K562 (cell line): ENCODE measurements at places on chromosomes 2 and 18. TPM values are rescaled to one million over a fixed set of nuclear protein-coding genes. Genes with fewer than 3 reads are reported as not detected.

Gene NR4A2
- 5.1 and 5.6 TPM in 2 replicates for total RNA-seq

DNA sequence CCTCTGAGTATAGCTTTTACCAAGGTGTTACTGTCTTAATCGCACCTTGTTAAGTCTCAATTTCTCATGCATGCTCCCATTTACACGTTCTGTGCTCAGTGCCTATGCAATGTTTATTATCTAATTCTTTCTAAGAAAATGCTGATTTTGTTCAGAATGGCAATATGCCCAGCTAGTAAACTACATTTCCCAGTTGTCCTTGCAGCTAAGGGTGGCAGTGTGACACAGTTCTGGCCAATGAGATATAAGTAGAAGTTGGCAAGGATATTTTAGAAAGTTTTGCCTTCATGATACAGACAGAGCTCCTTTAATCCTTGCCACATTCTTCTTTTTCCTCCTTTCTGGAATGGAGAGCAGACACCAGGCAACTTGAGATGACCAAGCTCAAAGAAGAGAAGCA is 45.3 kb downstream of the POLE4 start:
- H3K4me3 ChIP-seq: no peak overlapping the region
- H3K4me1 ChIP-seq: no peaks in the 10 kb centered on the region
- no peak overlapping the region for H3K27ac ChIP-seq
- H3K36me3 ChIP-seq: no peaks in the 10 kb centered on the region
- no peak for DNase-seq

- H3K27ac ChIP-seq: no peak overlapping the region
- no peaks in the 10 kb centered on the region for H3K36me3 ChIP-seq
- H3K4me3 ChIP-seq: no peak overlapping the region
Measured at GRCh38 chr18:72672364-72673184, 128.4 kb upstream of the CBLN2 start.

DNA sequence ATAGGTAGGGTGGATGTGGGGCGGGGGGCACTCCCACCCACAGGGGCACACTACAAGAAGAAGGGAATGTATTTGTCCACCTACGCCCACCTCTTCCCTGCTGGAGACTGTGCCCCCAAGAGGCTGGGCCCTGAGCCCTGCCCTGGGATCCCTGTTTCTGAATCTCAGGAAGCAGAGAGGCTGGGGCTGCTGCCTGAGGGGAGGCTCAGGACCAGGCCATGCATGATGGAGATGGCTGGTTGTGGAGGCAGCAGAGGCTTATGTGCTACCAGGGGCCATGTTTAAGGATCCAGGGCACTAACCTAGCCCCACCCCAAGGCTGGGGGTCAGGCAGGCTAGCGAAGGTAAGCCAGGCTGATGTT is 81.1 kb upstream of the OTOF start:
- peaks cover 50% of the 10 kb centered on the region for H3K27me3 ChIP-seq
- H3K27ac ChIP-seq: no peak overlapping the region
- no peak for DNase-seq
- no peak overlapping the region for H3K4me3 ChIP-seq
- peaks cover 16% of the 10 kb centered on the region for H3K4me1 ChIP-seq

DNA sequence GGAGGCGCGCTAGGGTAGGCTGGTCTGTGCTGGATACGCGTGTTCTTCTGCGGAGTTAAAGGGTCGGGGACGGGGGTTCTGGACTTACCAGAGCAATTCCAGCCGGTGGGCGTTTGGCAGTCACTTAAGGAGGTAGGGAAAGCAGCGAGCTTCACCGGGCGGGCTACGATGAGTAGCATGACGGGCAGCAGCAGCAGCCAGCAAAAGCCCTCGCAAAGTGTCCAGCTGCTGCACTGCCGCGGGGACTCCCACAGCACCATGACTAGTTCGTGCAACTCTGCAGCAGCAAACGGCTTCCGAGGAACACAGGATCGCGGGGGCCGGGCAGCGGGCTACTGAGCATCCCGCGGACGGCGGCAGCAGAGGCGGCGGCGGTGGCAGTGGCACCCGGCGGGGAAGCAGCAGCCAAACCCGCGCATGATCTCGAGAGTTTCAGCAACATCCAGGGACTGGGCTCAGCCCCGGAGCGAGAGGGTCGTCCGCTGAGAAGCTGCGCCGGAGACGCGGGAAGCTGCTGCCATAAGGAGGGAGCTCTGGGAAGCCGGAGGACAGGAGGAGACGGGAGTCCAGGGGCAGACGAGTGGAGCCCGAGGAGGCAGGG is 368 bp downstream of the TMEFF2 start:
- DNase-seq: no peak
- peaks cover 33% of the 10 kb centered on the region for H3K27me3 ChIP-seq
- H3K4me3 ChIP-seq: no peak overlapping the region
- H3K36me3 ChIP-seq: no peaks in the 10 kb centered on the region
- no peak overlapping the region for H3K27ac ChIP-seq
- H3K4me1 ChIP-seq: peaks cover 18% of the 10 kb centered on the region

DNA sequence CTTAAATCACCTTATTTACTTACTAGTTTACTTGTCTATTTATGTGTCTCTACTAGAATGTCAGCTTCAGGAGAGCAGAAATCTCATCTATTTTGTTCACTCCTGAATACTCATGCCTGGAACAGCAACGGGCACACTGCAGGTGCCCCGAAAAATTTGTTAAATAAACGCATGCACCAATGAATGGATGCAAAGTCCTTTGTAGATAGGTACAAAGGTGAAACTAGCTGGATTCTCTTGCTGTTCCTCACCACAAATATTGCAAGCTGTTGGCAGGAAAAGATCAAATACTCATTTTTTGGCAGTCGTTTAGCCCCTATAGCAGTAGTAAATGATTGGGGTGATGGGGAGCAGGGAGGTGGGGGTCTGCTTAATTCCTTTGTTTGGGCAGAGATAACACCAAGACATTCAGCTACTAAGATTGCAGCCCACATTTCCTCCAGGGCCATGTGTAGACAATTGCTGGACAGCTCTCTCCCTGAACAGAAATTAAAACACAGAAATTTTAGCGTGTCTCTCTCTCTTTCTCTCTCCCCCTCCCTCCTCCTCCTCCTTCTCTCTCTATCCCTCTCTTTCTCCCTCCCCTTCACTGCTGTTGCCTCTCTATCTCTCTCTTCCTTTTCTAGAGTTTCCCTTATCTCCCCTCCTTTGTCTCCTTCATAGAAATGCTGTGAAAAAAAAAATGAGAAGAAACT is 5.4 kb downstream of the MARCHF4 start:
- no peak overlapping the region for H3K4me3 ChIP-seq
- H3K27me3 ChIP-seq: no peaks in the 10 kb centered on the region
- H3K4me1 ChIP-seq: no peaks in the 10 kb centered on the region
- H3K27ac ChIP-seq: no peak overlapping the region
- H3K36me3 ChIP-seq: no peaks in the 10 kb centered on the region
